ENCODE measurements at places on chromosomes 2 and 18. TPM values are rescaled to one million over a fixed set of nuclear protein-coding genes. Genes with fewer than 3 reads are reported as not detected.

The UCN gene
- total RNA-seq = 0.56 TPM

The TMEM237 gene
- total RNA-seq = 24.9 TPM

The CARF gene
- 6.6 TPM for total RNA-seq

- no peak for ATAC-seq
Observed at GRCh38 chr2:206562375-206562774, 79.9 kb upstream of the FAM237A start.

DNA sequence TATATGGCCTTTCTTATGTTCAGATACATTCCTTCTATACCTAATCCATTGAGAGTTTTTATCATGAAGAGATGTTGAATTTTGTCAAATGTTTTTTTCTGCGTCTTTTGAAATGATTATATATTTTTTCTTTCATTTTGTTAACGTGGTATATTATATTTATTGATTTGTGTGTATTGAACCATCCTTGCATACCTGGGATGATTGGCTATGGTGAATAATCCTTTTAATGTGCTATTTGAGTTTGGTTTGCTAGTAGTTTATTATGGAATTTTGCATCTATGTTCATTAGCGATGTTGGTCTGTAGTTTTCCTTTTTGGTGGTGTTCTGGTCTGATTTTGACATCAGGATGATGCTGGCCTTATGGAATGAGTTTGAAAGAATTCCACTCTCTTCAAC lies 11.8 kb downstream of the IL36G start:
- no peak for ATAC-seq

DNA sequence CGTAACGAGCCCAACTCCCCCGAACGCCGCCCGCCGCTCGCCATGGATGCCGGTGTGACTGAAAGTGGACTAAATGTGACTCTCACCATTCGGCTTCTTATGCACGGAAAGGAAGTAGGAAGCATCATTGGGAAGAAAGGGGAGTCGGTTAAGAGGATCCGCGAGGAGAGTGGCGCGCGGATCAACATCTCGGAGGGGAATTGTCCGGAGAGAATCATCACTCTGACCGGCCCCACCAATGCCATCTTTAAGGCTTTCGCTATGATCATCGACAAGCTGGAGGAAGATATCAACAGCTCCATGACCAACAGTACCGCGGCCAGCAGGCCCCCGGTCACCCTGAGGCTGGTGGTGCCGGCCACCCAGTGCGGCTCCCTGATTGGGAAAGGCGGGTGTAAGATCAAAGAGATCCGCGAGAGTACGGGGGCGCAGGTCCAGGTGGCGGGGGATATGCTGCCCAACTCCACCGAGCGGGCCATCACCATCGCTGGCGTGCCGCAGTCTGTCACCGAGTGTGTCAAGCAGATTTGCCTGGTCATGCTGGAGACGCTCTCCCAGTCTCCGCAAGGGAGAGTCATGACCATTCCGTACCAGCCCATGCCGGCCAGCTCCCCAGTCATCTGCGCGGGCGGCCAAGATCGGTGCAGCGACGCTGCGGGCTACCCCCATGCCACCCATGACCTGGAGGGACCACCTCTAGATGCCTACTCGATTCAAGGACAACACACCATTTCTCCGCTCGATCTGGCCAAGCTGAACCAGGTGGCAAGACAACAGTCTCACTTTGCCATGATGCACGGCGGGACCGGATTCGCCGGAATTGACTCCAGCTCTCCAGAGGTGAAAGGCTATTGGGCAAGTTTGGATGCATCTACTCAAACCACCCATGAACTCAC lies 673 bp downstream of the PCBP1 start:
- ATAC-seq = peak; percentile 17

- ATAC-seq = no peak
Observed at GRCh38 chr2:164952057-164952702, 3.1 kb downstream of the SLC38A11 start.
